Right renal pelvis (tissue), 4 donors: ENCODE measurements at places on chromosomes 7 and 10. TPM values are rescaled to one million over a fixed set of nuclear protein-coding genes. Genes with fewer than 3 reads are reported as not detected.

DNA sequence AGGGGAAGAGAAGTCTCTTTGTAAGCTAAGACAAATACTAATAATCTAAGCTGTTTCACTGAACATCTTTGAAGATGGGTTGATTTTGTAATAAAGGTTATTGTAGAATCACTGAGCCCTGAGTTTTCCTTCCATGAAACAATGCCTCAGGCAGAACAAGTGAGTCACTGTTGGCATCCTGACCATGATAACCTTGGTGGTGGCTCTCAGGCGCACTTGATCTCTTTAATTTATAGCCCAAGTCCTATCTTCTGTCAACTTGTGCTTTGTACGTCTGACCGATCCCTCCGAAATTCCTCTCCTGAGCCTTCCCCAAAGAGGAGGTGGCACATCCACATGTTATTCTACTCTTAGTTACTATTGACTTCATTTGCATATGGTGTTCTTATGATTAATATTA lies 812.9 kb downstream of the REEP3 start:
- DNase-seq, result no peak

- no peak for DNase-seq
Measured at GRCh38 chr10:26938578-26938977, 77.8 kb upstream of the ABI1 start.

DNA sequence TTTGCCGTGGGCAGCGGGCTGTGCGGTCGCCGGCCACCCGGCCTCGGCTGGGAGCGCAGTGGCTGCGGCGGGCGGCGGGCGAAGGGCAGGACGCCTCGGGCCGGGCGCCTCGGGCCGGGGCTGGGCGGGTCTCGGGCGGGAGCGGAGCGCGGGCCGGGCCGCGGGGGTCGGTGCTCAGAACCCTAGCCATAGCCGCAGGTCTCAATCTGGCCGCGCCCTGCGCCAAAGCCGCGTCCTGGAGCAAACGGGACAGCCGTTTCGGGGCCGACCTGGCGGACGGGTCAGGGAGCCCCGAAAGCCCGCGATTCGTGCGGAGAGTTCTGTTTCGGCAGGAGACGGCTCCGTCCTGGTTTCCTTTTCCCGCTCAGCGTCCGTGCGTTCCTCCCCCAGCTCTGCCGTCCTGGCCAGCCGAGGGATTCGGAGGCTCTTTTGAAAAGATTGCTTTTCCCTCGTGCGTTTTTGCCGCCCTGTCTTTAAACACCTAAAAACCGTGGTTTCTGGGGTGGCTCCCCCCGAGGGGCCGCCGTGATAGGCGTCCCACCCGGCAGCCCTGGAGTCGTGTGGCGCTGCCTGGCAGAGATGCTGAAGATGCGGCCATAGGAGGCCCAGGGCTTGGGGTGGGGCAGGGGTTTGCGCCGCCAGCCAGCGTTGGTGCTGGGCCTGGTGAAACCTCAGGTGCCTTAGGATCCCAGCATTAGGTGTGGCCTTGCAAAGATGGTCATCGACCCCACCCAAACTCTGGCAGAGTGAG lies 727 bp downstream of the RET start:
- no peak for DNase-seq

- no peak for DNase-seq
Measured at GRCh38 chr7:22730921-22731654, 4.1 kb downstream of the IL6 start.

DNA sequence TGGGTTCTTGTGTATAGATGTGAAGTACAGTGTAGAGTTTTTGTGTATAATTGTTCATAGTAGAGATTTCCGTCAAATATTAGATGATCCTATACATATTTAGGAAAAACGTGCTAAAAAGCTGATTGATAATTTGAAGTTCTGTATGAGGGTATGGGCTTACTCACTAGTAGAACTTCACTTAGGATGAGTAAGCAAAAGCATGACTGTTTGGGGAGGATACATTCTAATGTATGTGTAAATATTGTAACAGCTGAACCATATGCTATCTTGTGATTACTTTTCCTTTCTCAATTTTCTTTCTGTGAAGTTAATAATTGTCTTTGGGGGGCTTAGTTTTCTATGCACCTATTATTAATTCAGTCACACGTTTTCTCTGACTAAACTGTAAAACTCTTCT lies 53.2 kb upstream of the PDK4 start:
- DNase-seq, result no peak

GRCh38 chr10:77182803-77183202 lies 454.8 kb downstream of the KCNMA1 start:
- DNase-seq, result no peak

DNA sequence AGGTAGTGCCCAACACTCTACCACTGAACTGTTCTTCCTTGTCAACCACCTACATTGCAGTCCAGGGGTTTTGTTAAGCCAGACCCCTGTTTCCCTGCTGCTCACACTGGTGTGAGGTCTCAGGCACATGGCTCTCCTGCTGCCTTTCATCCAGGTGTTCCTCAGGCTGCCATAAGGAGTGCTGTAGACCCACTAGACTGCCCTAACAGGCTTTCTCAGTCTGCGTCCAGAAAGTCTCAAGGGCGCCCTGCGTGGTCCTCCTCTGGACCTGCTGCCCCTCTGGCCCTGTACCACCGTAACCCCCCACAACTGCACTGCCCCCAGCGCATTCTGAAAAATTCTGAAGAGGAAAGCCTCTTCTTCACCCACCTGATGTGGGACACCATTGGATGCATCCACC lies 225.7 kb upstream of the ANKRD30A start:
- no peak for DNase-seq

SLC18A3 gene
- polyA plus RNA-seq, result not detected

ARF5 gene
- 184 TPM for polyA plus RNA-seq

PLXDC2 gene
- 33.9 TPM for polyA plus RNA-seq

CALML3 gene
- not detected for polyA plus RNA-seq
